CD8-positive, alpha-beta T cell (primary cell): ENCODE measurements at places on chromosomes 4 and X. TPM values are rescaled to one million over a fixed set of nuclear protein-coding genes. Genes with fewer than 3 reads are reported as not detected.

GRCh38 chr4:174381440-174381800, 97.7 kb downstream of the CEP44 start:
- no peak for DNase-seq

DNA sequence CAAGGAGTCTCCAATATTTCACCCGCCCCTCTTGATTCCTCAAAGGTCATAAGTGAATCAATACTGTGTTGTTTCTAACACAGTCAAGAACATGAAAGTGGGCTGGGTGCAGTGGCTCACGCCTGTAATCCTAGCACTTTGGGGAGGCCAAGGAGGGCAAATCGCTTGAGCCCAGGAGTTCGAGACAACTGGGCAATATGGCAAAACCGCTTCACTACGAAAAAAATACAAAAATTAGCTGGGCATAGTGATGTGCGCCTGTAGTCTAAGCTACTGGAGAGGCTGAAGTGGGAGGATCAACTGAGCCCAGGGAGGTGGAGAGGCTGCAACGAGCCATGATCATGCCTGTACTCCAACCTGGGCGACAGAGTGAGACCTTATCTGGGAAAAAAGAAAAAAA, 3.4 kb downstream of the ACSL1 start:
- DNase-seq = no peak

DNA sequence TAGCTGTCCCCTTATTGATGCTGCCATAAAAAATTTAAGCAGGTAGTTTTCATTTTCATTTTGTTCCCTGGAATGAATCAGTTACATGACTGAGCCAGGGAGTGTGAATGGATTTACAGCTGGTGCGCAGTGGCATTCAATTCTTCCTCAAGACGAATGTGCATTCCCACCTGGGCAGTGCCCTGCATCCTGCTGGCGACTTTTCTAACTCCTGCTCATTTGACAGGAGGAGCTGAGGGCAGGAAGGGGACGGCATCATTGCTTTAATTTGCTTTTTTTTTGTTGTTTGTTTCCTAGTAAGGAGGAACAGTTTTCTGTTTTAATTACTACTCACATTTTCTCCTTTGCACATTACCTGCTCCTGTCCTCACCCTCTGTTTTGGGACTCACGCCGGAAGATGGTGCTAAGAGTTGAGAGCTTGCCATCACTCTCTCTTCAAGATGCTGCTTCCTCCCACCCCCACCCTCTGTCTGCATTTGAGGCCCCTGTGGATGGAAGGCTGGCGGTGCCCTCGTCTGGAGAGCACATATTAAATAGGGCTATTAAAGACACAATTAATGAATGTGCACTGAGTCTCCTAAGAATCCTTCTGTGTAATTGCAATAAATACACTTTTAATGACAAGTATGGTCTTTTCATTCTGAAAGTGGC, 35.8 kb downstream of the PSAPL1 start:
- DNase-seq = no peak

- DNase-seq = no peak
Measured at GRCh38 chrX:22155126-22155525, 117.6 kb upstream of the CBLL2 start.

GASK1B gene
- total RNA-seq = not detected

GRCh38 chrX:49291615-49292337, 11.7 kb upstream of the GAGE10 start:
- DNase-seq = peak; percentile 68

GRCh38 chr4:169565606-169566005, 46.8 kb downstream of the NEK1 start:
- no peak for DNase-seq

CYP2U1 gene
- 3.4 TPM for total RNA-seq

DNA sequence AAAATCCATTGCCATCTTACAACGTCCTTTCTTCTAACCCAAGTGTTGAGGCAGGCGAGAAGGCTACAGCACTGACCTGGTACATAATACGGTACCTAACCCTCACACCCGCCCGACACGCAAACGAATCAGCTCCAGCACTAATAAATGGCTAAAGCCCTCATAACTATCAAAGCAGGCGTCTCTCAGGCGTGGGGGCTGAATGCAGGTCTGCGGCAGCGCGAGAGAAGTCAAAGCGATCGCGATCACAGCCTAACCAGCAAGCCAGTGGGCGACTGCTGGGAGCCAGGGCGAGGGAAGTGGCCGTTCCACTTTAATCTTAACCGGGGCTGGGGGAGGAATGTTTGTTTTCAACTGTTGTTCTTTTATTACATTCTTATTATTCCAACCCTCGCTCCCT, 1.5 kb downstream of the CDX4 start:
- no peak for DNase-seq

GRCh38 chrX:113933931-113934330, 650.0 kb upstream of the HTR2C start:
- no peak for DNase-seq

GRCh38 chr4:145485120-145485519, 3.5 kb downstream of the SMAD1 start:
- DNase-seq = no peak

DNA sequence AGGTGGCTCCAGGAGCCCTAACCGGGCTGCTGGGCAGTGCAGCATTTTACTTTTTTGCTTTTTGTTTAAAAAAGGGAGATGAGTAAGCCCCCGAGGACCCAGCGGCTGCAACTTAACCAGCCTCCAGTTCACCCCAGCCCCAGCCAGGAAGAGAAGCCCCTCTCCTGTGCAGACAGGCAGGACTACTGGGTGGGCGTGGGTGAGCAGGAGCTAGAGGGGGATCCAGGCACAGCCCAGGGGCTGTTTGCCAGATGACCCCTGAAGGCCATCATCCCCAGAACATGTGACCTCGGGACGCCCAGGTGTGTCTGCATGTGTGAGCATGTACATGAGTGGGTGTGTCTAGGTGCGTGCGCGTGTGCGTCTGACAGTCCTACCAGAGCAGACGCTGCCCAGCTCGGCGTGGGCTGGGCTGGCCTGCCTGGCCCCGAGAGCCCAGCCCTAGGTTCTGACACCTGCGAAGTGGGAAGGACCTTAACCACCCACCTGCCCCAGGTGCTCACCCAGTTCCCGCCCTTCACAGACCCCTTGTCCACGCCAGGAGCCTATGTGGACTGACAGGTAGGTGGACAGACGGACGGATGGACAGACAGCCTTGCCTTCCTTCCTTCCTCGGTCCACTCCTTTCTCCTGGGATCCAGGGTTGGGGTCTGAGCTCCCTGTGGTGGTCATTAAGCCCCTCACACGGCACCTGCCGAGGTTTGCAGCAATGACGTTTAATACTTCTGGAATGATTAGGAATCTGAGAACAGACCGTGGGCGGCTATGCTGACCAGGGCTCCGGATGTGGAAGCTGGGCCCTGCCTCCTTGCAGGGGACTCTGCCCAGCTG, 7.8 kb upstream of the HAUS3 start:
- no peak for DNase-seq

- peak; percentile 13 for DNase-seq
Measured at GRCh38 chrX:39874202-39874816, 223.4 kb downstream of the BCOR start.

TMEM154 gene
- 10.0 TPM for total RNA-seq

GRCh38 chr4:176222149-176222548, 26.8 kb upstream of the SPATA4 start:
- no peak for DNase-seq

GRCh38 chr4:2334826-2335728, 73.2 kb upstream of the MXD4 start:
- no peak for DNase-seq

GRCh38 chrX:130081421-130082045, 28.8 kb downstream of the ELF4 start:
- DNase-seq = no peak

DNA sequence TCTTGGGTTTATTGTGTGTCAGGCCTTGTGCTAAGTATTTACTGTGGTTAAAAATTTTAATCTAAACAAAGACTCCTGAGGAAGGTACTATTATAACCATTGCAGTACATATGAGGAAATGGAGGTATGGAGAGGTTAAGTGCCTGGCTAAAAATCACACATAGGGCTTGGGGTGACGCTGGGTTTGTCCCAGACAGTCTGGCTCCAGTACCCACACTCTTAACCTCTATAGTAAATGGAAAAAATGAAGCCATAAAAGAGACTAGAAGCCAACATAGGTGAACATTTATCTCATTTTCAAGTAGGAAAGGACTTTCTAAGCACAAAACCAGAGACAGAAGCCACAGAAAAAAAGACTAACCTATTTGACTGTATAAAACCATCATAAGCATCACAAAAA, 1.9 kb downstream of the FOXP3 start:
- DNase-seq = no peak

DNA sequence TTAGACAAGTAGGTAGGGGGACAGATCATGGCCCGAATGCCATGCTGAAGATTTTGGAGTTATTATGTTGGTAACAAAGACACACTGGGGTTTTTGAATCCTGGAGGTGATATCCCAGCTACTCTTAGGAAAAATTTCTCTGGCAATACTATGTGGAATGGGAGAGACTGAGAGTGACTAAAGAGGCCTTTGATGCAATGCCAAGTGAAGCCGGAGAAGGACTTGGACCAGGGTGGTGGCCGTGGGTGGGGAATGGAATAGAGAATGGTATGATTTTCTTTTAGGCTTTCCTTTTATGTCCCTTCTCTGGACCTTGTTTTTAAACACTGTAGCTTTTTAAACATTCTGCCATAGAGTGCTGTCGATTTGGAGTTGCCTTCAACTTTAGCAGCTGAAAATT, 141.6 kb downstream of the DCLK2 start:
- no peak for DNase-seq

- DNase-seq = no peak
Measured at GRCh38 chr4:109752525-109752924, 22.7 kb upstream of the PLA2G12A start.

CFAP47 gene
- total RNA-seq = not detected

NAP1L2 gene
- 2.6 TPM for total RNA-seq

JADE3 gene
- not detected for total RNA-seq

GRCh38 chr4:147793569-147794313, 61.9 kb downstream of the ARHGAP10 start:
- DNase-seq = no peak

GRCh38 chr4:25448379-25449109, 71.5 kb downstream of the ANAPC4 start:
- DNase-seq = no peak

GRCh38 chr4:81142744-81143143, 72.3 kb downstream of the PRKG2 start:
- DNase-seq = no peak

GRCh38 chr4:985123-985830, 1.6 kb upstream of the IDUA start:
- peak; percentile 82 for DNase-seq
